ENCODE measurements at places on chromosomes 5 and 9.

- no peak for DNase-seq
Observed at GRCh38 chr5:59091965-59092364, 509.1 kb downstream of the RAB3C start.

DNA sequence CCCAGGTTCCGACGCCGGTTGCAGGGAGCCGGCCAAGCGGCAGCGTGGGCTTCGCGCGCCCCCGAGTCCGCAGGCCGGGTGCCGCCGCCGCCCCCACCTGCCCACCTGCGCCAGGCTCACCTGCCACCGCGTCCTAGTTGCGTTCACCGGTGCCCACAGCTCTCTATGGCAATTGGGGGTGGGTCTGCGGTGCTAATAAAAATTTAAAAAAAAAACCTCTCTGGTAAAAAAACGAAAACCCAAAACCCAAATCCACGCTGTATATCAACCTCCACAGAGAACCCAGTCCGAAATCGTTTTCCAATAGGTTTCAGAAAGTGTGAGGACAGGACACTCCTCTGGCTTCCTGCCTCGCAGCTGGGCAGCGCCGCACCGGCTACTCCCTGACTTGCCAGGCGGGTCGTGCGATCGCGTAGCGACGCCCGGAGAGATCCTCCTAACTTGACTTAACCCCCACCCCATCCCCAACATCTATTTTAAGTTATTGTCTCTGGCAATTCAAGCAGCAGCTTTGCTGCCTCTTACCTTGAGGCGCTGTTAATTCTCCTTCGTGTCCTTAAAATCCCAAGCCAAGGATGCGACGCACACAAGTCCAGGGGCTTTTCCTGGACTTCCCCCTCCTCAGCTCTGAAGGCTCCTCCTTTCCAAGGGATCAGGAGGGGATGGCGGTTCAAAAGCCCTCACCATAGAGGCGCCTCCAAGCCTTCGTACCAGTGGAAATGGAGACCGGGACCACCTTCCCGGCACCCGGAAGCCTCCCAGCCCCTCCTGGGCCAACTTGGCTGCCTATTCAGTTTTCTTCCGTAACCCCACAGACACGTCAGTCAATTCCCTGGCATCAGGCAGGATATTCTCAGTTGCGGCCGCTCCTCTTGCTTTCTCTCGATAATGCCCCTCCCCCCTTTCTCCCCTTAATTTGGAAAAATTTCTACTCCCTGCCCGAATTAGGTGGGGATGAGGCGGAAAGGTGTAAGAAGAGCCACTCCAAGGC is 1639.4 kb upstream of the C9orf72 start:
- DNase-seq, result no peak

DNA sequence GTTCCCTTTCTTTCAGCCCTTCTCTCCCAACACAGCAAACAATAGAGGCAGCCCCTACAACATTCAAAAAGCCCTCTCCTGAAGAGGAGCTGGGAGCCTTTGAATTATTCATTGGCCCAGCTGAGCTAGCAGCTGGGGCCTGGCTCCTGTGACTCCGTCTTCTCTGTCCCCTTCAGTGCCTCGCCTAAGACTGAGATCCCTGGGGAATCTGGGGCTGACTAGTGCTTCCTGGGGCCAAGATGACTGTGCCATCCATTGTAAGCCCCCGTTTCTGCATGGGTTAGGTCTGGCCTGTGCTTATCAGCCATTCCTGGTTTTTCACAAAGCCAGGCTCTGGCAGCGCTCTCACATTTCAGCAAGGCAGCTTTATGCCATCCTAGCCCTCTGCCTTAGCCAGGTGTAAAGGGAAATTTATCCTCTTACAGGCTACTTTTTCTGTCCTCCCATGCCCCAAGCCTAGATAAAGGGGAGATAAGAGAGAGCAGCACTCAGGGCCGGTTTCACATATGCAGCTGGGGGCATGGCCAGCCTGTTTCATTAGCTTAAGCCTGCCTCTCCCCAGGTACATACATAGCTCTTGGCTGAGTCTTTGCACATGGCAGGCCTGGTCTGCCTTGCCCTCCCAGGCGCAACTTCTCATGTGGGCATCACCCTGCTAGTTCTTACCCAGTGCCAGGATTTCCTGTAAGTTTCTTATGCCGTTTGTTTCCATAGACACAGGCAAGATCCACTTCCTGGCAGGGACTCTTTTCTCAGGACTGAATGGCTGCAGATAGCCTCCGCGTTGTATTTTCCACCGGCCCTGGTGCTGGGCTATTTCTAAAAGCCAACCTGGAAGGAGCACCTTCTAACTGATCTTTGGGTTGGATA is 15.8 kb downstream of the PTPA start:
- DNase-seq, result peak; percentile 12

DNA sequence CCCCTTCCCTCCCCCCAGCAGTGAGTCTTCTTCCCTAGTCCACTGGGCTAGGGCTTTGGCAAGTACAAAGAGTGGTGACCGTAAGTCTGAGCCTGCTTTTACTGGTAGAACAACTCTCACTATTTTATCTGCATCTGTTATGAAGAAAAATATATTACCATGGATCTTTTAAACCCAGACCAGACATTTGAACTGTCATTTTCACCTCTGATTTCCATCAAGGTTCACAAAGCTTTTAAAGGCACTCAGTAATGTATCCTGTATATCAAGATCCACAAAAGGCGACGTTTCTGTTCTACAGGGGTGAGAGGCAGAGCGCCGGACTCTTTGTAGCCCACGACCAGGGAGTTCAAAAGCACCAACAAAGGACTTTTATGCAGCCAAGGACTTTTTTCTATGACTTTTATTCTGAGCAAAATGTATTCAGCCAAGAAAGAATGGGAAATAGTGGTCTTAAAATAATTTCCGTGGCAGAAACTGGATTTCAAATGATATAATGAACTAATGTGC is 388.3 kb downstream of the ANXA1 start:
- DNase-seq, result no peak

DNA sequence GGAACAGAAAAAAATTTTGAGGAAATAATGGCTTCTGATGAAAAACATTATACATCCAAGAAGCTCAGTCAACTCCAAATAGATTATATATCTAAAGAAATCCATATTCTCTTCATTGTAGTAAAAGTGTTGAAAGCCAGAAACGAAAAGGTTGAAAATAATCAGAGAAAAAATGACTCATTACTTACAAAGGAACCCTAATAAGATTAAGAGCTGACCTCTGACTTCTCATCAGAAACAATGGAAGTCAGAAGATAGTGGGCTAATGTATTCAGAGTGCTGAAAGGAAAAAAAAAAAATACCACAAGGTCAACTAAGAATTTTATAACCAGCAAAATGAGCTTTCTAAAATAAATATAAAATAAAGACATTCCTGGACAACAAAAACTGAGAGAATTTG is 60.0 kb downstream of the HSD17B4 start:
- no peak for DNase-seq

DNA sequence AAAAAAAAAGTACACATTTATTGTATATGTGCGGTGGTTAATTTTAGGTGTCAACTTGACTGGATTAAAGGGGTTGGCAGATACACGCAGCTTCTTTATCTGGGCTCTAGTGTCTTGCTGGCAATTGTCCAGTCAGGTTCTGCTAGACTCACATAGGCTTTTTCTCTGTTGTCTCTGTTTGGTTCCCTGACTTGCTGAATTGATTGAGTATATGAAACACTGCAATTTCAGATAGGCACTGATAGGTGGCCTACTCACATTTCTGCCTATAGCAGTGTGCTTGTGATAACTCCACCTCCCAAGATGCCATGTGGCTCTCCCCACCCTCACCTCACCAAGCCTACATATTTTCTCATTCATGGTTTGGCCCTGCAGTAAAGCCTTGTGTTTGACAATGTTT is 52.5 kb downstream of the AOPEP start:
- no peak for DNase-seq

GRCh38 chr5:15933259-15934207 is 246.1 kb downstream of the MARCHF11 start:
- no peak for DNase-seq

DNA sequence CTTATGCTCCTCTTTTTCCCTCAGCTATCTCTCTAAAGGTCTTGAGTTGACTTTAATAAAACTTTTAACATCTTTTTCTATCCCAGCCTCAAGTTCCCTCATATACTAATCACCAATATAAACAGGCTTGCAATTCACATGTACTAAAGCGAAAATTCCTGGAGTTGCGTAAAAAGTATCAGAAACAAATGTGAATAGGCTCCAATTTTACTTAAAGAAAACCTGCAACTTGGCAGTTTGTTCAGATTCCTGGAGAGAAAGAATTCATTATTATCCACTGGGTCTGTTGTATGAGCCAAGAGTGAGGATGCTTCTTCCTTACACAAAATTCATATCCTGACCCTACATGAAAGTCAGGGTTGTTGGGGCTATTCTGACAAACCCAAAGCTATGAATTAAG is 384.2 kb downstream of the DTWD2 start:
- DNase-seq, result no peak

- DNase-seq, result no peak
Observed at GRCh38 chr9:26169708-26170107, 491.5 kb upstream of the TUSC1 start.

Data from NCI-H526 (cell line).